ENCODE measurements at places on chromosomes 7 and 10.

GRCh38 chr10:95542761-95543160 lies 18.4 kb downstream of the SORBS1 start:
- no peak for DNase-seq

DNA sequence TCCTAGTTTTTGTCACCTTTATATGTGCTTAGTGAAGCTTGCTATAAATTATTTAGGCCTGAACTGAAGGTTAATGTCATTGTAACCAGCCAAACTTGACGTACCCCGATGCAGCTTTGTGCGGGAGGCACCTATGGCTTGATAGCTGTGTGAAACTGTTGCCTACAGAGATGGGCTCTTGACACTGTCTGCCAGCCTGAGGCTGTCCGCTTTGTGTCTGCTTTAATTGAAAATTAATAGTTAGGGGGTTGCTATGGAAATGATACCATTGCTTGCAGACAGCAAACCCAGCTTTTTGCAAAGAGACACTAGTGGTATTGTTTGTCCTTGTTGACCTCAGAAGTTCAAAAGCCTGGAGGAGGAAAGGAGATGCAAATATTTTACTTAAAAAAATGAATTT lies 2.1 kb upstream of the FOXP2 start:
- DNase-seq: no peak

GRCh38 chr10:86798611-86799010 lies 42.2 kb downstream of the BMPR1A start:
- DNase-seq: peak; percentile 87

- DNase-seq: peak; percentile 13
Measured at GRCh38 chr10:17984056-17984455, 32.3 kb downstream of the SLC39A12 start.

DNA sequence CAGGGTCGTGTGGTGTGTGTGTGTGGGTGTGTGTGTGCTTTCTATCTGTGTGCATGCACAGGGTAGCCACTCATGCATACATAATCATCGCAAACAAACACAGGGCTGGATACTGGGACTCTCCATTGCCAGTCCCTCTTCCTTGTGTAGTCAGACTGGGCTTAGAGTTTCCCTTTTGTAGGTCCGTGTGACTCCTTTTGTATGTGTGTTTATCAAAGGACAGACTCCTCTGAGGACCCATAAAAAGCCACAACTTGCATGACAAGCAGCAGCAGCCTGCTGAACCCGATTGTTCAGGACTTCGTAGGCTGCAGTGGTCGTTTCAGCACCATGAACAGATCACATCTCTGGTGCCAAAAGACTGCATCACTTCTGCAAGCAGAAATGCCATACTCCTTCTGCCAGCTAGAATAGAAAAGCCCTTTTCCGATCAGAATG lies 895 bp downstream of the VSTM2A start:
- DNase-seq: peak; percentile 13

DNA sequence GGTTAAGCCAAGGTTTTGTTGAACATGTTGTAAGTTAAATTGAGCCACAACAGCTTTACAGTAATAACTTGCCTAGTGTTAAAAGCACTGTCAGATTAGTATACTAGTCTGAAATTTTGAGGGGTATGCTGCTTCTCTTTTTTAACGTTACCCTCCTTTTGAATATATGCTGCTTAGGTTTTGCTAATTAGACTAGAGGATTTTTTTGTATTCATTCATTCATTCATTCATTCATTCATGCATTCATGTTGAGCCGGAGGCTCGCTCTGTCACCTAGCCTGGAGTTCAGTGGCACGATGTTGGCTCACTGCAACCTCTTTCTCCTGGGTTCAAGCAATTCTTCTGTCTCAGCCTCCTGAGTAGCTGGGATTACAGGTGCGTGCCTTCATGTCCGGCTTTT lies 24.7 kb downstream of the DNAJB6 start:
- DNase-seq: no peak

DNA sequence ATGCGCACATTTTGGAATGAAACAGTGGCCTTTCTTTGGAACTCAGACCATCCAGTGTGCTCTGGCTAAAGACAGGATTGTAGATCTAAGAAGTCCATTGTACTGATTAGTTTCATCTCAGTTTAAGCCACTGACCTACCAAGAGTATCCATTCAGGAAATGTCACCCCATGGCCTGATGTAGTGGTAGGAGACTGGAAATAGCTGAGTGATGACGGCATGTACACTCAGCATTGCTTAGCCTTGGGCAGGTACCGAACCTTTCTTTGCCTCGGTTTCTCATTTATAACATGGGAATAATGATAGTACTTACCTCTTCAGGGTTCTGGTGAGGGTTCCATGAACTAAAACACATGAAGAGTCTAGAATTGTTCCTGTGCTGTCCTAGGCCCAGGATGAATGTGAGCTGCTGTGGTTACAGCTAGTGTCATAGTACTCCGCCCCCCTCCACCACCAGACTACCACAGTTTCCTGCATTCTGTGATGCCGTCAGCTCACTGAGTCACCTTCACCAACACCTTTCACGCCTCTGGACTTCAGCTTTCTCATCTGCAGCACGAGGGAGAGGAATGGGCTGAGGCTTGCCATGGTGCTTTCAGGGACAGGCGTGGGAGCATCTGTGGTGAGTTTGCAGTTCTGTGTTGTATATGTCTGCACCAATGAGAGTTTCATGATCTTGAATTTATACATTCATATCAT lies 484.0 kb upstream of the GALNT17 start:
- DNase-seq: no peak

GRCh38 chr7:1616741-1617140 lies 46.9 kb upstream of the PSMG3 start:
- DNase-seq: no peak

- DNase-seq: no peak
Measured at GRCh38 chr10:104329735-104330134, 8.5 kb downstream of the ITPRIP start.

GRCh38 chr7:148146346-148146745 lies 444.2 kb upstream of the C7orf33 start:
- no peak for DNase-seq

DNA sequence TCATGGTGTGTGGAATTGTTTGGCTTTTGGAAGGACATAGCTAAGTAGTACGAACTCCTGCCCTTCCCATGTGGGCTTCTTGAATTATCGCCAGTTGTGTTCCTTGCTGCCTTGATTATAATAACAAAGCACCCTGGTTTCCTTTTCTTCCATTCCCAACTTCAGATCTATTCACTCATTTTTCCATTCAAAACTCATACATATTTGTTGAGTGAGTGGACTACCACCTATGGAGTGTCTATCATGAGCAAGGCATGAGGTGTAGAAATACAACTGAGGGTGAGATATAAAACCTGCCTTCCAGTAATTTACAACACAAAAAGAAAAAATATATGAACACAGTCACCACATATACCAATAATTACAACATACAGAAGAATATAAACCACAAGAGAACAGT lies 4.9 kb upstream of the COL17A1 start:
- no peak for DNase-seq

DNA sequence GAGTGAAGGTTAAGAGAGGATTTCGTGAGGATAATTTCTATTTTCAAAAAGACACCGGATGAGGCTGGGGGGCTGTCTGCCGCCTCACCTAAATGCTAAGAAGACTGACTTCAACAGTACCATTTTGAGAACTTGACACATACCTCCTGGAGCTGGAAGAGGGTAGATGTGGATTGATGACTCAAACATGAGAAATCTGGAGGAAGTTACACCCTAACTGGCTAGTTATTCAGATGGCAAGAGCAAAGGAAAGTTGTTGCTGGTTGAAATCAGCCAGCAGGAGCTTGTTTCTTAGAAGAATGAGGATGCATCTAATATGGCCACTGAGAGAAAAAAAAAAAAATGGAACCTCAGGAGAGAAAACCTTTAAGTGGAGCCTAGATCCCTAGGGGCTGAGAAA lies 76.2 kb upstream of the KIAA1217 start:
- DNase-seq: no peak

- no peak for DNase-seq
Measured at GRCh38 chr10:26198119-26198518, 18.5 kb upstream of the GAD2 start.

DNA sequence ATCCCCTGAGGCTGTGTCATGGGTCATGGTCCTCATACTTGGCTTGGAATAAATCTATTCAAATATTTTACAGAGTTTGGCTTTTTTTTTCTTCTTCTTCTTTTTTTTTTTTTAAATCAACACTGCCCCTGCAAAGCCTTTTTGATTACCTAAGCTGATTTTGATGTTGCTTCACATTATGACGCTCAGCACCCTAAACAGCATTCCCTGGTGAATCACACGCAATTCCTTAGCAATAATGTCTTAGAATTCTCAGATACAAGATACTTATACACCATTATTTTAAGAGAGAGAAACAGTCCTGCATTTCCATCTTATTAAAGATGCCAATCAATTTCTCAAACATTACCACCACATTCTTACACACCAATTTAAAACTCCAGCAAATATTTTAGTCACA lies 323.7 kb upstream of the IGFBP3 start:
- DNase-seq: no peak

DNA sequence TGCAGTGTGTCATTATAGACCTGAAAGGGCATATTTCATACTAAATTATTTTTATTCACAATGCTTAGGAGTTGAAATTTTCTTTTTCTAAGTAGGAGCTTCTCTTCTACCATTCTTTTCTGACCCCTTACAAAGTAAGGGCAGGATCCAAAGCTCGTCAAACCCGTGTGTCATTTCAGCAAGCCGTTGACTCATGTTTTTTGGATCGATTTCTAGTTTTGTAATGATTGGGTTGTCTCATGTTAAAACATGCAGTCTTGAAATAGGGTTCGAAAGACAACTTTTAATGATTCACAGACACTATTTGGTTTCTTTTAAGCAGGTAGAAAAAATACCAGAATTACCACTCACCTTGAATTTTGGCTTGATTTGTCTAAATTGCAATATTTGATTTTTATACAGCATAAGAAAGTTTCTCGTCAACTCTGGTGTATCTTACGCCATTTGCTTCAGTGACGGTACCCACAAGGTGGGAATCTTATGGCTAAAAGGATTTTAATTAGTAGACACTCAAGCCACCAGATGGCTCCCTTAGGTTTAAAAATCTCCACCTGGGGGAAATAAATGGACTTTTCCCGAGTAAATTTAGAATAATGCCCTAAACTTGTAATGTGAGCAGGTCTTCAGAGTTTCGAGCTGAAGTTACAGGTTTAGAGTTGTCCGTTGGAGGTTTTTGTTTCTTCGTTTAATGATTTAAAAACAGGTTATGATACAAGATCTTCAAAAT lies 283.4 kb downstream of the CCDC3 start:
- DNase-seq: no peak

GRCh38 chr10:2963889-2964631 lies 103.3 kb upstream of the PFKP start:
- DNase-seq: no peak

DNA sequence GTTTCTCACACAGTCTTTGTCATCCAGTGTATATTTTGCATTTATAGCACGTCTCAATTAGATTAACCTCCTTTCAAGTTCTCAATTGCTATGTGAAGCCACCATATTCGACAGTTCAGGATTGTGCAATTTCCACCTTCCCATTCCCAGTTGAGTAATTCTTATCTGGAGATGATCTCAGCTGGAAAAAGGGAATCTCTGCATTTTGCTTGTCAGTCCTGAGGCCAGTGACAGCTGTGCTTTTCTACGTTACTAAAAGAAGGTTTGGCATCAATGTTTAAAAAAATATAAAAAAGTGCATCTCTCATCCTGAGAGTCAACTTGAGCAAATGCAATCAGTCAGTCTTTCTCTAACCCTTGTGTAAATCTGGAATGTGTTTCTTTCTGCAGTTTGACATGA lies 247.7 kb downstream of the PRKG1 start:
- no peak for DNase-seq

DNA sequence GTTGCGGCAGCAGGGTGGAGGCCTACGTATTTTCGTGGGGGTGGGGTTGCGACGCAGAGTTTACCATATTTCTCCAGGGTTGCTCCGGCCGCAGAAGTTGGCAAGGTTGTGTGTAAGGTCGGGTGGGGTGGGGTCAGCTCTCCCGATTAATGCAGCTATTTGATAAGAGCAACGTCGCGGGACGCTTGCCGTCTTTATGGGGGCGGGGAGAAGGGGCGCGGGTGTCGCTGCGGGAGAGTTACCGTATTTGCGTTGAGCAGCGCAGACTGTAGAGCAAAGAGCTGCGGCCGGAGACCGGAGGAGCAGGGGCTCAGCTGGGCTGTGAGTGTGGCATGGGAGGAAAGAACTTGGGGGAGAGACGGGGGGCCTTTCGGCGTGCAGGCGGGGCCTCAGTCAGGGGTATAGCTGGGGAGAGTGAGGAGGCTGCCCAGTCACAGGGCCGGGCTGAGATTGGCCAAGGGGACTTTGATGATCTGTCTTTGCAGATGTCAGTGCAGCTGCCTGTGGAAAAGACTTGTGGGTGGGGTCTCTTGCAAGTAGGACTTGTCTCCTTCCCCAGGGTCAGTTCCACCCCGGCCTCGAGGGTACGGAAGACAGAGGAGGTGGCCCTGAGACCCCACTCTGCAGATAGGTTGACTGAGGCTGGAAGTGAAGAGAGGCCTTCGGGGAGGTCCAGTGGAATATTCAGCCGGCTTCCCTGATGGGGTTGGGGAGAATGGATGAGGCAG lies 26.6 kb downstream of the ZNF775 start:
- DNase-seq: peak; percentile 78

GRCh38 chr7:1243964-1244416 lies 11.3 kb downstream of the UNCX start:
- no peak for DNase-seq

- DNase-seq: peak; percentile 90
Measured at GRCh38 chr7:111765751-111766643, 203.7 kb upstream of the IMMP2L start.

GRCh38 chr10:58976254-58976653 lies 200.2 kb upstream of the PHYHIPL start:
- DNase-seq: no peak

DNA sequence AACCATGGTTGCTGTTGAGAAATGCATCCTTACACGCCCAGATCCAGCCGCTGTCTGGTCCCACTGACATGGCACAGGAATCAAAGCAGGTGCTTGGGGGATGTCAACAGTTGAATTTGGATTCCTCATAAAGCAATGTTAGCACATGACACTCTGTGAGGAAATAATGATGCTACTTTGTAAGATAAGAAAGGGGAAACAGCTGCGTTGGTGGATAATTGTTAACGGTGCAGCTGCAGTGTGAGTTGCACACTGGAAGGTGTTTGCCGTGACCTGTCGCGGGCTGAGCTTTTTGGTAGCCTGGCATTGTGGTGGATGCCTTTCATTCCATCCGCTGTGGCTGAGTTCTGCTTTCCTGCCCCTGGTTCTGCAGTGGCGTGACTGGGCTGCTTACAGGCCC lies 113.9 kb downstream of the MGMT start:
- DNase-seq: no peak

GRCh38 chr7:150990416-150991186 lies at the start of gene NOS3:
TSS of gene NOS3 (plus strand) at chr7:150991017. CDS start at chr7:150993804, 2,787 bp downstream.
- no peak for DNase-seq

DNA sequence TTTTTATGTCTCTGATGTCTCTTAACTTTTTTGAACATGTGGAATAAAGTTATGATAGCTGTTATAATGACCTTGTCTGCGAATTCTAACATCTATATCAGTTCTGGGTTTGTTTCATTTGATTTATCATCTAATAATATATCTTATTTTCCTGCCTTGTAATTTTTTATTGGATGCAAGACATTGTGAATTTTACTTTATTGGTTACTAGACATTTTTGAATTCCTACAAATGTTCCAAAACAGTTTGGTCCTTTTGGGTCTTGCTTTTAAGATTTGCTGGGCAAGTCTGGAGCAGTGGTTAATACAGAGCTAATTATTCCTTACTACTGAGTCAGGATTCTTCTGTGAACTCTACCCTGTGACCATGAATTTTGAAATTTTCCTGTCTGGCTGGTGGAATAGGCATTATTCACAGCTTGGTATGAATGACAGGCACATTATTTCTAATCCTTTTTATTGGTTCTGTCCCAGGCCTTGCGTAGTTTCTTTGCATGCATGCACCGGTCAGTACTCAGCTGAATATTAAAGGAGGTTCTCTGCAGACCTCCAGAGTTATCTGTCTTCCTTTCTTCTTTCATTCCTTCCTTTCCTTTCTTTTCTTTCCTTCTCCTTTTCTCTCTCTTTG lies 9.0 kb downstream of the CUTC start:
- no peak for DNase-seq

All from MM.1S (cell line).